SK-MEL-5 (cell line): ENCODE measurements at places on chromosomes 4 and X.

DNA sequence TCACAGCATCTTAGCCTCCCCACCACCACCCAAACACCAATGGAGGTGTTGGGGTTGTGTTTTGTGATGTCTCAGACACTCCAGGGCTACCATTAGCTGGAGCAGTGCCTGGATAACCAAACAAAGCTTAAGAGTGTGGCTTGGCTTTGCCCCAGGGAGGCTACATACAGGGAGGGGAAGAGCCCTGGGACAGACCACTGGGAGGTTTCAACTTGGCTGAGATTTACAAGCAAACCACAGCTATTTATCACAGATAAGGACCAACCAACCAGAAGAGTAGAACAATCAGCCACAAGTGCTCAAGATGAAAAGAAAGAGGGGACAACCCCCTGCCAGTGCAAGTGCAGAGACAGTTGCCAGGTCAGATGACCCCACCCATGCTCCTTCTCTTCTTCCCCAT lies 24.1 kb downstream of the SOX3 start:
- no peak for DNase-seq

DNA sequence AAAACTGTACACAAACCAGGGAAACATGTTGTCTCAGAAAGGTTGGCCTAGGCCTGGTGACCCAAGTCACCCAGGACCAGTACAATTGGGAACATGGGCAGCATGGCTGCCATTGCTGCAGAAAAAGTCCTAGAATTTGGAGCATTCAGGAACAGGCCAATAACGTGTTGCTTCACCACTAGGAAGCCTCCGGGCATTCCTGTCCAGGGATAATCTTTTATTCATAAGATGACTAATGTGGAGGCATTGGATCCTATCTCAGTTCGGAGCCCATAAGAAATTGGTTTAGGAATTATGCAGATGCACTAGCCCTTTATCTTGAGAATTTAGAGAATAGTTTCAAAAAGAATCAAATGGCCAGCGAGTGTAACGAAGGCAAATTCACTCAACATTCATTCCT lies 242.8 kb upstream of the NDST4 start:
- DNase-seq, result no peak

DNA sequence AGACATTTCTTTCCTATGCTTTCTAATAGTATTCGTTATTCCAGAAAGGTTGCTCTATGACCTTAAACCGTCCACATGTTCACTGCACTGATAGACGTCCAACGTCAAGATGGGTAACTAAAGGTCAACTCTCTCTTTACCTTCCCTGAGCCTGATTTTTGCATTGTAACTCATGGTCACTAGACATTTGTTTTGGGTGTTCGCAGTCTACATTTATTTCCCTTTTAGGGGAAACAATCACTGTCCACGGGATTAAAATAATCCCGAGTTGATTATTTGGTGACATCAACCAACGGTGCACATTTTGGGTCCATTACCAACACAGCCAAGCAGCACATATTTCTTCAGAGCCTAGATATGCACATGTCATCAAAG lies 540 bp upstream of the HADH start:
- DNase-seq, result no peak

GRCh38 chr4:54367059-54367458 lies 138.0 kb downstream of the PDGFRA start:
- no peak for DNase-seq

- DNase-seq, result no peak
These were observed 90.7 kb downstream of the TGIF2LX start for GRCh38 chrX:90012395-90012794.

DNA sequence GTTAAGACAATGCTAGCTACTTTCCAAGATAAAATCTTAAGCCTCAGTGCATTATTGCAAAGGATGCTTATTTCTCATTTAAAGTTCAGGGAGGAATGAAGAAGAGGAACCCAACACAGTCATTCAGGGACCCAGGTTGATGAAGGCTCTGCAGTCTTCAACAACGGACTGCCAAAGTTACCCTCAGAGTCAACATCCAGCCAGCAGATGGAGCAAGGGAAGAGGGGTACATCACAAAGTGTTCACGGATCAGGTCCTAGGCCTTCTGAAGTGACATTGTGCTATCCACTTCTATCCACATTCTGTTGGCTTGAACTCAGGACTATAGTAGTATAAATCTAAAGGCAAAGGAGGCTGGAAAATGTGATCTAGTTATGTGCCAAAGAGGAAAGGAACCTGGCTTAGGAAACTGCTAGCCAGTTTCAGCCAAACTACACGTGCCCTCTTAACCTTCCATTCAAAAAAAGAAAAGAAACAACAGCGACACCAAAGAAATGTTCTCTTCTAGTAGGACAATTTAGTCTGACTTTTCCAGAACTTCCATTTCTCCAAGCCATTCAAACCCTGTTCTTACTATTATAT lies 28.8 kb downstream of the NKX6-1 start:
- DNase-seq, result peak; percentile 63

- DNase-seq, result no peak
These were observed 64.8 kb downstream of the CD40LG start for GRCh38 chrX:136712650-136713310.

DNA sequence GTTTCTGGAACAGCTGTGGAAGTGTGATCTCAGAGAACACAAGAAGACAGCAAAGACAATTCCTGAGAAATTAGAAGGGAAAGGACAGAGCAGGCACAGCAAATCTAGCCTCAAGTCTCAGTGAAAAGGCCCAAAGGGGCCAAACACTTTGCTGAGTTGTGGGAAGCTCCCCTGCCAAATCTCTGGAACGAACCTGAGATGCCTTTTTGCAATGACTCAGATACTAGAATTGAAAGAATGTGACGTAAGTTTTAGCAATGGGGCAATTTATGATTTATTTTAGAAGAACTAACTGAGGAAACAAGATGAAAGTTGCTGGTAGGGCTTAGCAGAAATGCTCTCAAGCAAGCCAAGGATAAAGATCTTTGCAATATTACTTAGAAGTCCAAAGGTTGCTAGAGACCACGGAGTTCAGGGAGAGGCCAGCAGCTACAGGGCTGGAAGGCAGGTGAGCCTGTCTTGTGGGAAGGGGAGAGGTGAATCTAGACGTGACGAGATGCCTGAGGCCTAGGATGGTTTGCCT lies 92.8 kb downstream of the AMELX start:
- DNase-seq, result no peak

DNA sequence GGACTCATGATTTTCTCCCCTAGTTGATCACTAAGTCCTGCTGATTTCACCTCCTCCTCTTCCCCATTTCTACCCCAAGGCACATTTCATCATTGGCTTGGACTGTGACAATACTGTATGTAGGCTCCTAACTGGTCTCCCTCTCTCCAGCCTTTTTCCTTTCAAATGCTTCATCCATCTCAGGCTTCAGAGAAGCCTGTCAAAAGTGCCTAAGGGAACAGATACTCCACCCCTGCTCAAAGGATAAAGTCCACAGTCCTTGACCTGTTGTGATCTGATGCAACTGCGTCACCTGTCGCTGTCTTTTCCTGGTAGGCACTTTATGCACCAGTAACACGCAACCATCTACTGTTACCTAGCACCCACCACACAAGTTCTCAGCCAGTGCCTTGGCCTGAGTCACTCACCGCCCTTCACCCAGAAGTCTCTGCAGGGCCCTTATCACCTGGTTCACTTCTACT lies 12.8 kb downstream of the SCARB2 start:
- peak; percentile 32 for DNase-seq

- DNase-seq, result no peak
These were observed 521.6 kb upstream of the SLIT2 start for GRCh38 chr4:19729886-19730651.

DNA sequence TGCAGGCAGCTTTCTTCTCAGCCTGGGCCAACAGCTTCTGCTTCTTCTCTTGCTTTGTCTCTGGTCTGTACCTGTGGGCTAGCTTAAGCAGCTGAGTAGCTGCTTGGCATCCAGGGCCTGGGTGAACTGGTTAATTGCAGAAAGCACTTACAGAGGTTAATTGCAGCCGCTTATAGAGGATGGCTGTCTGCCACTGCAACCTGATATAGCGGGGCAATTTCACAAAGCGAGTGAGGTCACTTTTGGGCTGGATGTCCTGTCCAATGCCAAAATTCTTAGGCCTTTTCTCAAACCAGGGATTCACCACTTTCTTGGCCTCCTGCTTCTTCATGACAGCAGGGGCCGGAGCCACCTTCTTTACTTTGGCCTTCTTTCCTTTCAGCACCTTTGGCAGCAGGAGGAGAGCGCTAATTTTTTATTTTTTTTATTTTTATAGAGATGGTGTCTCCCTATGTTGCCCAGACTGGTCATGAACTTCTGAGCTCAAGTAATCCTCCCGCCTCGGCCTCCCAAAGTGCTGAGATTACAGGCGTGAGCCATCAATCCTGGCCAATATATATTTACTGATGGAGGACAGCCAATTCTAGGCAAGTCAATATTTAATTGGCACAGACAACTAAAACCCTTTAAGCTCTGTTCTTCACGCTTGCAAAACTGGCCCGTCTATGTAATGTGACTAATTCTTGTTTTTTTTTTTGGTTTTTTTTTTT lies 61.0 kb downstream of the ENOPH1 start:
- DNase-seq, result no peak

DNA sequence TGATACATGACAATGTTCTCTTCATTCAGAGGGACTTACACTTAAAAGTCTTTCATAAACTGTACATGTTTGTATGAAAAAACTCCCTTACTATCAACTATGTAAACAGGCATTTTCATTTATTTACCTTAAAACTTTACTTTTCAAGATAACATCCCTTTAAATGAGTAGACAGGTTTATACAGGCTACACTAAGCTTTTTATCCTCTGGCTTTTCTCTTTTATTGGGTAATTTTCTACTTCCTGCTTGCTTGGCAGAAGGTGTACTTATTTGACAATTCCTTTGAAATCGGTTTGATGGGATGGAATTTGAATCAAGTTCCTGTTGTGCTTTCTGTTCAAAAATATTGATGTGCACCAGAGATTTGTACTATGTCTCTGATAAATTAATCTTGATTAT lies 81.4 kb downstream of the PTPN13 start:
- DNase-seq, result no peak

DNA sequence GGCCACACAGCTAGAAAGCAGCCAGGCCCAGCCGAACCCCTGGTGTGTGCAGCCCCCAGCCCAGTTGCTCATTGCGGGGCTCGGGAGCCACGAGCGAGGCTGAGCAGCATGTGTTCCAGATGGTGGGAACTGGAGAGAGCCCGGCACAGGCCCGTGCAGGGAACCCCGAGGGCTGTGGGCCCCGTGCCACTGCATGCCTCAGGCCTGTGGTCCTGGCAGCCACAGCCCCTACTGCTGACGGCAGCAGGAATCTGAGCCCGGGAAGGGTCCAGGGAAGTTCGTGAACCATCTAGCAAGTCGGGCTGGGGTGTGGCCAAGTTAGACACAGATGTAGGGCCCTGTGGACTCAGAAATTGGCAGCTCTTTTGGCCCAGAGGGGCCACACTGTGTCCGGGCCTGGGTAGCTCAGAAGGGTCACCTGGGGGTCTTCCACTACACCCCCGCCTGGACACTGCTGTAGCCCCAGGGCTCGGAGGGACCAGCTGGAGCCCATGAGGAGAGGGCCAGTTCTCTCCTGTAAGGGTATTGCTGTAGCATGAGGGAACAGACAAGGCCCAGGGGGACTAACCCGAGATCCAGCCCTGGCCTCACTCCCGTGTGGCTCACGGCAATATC lies 12.1 kb downstream of the HTRA3 start:
- DNase-seq, result no peak
